Myocyte (in vitro differentiated cells): ENCODE measurements at places on chromosomes 6 and 20.

DNA sequence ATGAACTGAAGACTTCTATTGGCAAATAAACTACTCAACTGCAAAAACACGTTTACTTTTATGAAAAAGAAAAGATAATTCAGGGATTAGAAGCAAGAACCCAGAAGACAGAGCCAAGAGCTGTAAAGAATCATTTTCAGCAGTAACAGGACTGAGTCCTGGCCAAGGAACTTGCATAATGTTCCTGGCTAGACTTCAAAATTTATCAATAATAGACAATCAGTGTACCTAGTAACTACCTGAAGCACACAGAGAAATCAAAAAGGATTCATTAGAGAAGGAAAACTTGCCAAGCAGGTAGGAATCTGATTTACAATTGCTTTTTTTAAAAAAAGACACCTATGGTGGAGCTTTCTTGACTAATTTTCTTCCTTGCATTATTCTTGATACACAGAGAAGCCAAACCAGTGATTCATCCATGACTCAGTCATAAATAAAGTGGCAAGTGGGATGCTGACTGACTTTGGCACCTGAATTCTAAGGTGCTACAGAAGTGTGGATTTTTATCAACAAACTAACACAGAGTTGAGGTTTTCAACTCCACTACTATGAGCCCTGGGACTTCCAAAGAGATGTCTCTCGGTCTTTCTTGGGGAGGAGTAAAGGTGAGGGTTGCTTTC lies 281.3 kb downstream of the BMP7 start:
- no peak for DNase-seq

GRCh38 chr6:111551521-111552231 lies 54.0 kb downstream of the TRAF3IP2 start:
- DNase-seq, result peak; percentile 69

GRCh38 chr20:32580219-32580969 lies 4.7 kb downstream of the NOL4L start:
- no peak for DNase-seq

- no peak for DNase-seq
Measured at GRCh38 chr6:11601776-11602605, 64.4 kb downstream of the TMEM170B start.

DNA sequence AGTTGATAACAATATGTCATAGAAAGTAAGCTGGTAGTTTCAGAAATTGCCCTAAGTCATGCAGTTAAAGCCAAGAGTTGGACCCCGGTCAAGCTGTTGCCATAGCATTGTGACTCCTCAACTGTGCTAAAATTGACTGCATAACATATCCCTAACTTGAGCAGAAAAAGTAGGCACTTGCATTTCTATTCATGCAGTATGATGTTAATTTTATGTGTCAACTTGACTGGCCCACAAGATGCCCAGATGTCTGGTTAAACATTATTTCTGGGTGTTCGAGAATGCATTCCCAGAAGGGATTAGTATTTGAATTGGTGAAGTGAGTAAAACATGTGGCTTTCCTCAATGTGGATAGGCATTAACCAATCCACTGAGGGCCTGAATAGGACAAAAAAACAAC lies 136.4 kb downstream of the GPR63 start:
- no peak for DNase-seq

DNA sequence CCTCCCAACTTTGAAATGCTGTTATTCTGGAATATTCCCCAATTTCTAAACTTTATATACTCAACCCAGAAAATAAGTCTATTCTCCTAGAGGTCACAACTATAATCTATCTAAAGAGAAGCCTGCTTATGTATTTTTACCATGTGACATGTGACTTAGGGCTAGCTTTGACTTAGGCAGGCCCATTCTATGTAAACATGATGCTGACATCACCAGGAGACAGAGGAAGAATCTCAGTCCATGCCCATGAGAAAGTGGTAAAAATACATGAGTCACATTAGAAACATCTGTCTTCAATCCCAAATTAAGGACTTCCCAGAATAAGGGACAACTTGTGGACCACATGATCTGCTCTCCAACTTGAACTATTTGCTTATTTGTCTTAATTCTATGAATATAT lies 113.6 kb upstream of the ID4 start:
- DNase-seq, result peak; percentile 60

GRCh38 chr6:5782783-5783547 lies 223.8 kb downstream of the NRN1 start:
- peak; percentile 77 for DNase-seq

DNA sequence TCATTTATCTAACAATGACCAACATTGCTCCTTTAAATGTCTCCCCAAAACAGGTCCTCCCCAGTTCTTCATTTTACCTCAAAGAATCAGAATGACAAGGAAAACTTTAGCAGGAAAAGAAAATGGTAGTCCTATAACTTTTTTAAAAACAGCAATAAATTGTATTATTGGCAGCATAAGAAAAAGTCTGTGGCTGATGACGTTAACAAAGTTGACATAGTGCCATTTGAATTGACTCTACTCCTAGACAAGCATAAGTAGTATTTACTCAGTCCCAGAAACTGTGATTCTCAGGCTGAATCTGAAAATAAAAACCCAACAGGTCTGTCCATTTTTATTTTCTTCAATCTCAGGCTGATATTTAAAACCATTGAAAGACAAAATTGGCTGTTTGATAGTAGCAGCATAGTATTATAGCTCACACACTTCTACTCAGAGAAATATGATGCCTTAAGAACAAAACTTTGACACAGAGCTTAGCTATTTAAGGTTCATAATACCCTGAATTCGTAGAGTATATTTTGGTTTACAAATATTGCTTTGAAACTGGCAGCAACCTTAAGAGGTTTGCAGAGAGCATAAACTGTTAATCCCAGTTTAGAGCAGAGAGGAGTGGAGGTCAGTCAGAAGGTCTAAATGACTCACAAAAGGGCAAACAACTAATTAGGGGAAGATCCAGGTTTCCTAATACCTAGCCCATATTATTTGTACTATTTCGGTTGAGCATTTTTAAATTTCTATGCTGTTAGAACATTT lies 35.0 kb upstream of the TENT5A start:
- DNase-seq, result peak; percentile 19

DNA sequence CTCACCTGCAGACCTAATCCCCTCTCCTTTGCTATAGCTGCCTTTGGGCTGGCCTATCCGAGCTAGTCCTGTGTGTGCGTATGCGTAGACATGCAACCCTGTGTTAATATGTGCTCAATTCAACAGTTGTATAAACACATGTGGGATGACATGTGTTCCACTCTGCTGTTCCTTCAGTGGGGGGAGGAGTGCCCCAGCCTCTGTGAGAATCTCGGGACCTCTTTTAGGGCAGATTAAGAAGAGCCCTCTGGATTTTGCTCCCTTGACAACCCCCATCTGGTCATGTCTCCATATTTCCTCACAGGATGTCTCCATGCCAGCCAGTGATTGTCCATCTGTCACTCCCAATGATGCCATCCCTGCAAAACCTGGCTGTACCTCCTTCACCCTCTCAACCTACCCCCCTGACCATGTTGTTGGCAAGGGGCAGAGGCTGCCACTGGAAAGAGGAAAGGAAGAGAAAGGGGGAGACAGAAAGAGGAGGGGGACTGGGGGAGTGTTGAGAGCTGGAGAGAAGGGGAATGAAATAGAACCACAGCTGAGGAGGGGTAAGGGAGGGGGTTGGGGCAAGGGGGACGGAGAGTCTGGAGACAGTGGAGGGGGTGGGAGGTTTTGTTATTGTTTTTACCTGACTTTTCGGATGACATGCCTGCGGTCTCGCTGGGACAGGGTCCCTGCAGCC lies 417 bp downstream of the PRRT1 start:
- DNase-seq, result no peak

DNA sequence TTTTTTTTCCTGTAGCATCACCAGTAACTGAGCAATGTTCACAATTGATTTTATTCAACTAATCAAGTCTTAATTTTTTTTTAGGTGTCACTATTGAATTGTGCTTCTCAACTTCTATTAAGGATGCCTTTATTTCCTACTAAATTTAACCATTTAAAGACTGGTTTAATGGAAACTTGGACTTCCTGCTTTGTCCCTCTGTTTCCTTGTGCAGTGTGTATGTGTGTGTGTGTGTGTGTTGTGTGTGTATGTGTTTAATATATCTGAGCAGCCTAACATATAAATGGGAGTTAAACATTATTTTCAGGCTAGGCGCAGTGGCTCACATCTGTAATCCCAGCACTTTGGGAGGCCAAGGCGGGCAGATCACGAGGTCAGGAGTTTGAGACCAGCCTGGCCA lies 1.8 kb downstream of the SERPINB6 start:
- no peak for DNase-seq

GRCh38 chr20:53652859-53653517 lies 59.3 kb upstream of the ZNF217 start:
- DNase-seq, result no peak

DNA sequence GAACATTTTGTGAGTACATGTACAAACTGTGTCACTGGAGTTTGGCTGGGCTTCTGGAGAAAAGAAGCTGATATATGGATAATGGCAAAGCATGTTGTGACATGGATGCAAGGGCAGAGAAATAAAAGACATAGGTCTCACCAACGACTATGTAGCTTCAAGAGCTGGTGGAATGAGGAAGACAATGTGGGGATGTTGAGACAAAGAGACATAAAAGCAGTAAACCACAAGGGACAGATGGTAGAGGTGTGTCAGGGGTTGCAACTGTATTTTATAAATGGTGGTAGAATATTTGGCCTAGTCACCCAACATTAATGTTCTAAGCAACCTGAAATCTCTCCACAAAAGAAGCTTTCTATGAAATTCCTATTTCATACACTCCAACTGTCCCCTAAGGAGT lies 199.0 kb downstream of the KCNQ5 start:
- DNase-seq, result no peak

GRCh38 chr6:136788069-136788902 lies 4.0 kb downstream of the MAP3K5 start:
- no peak for DNase-seq

- DNase-seq, result no peak
Measured at GRCh38 chr20:51404297-51405060, 138.0 kb downstream of the NFATC2 start.

DNA sequence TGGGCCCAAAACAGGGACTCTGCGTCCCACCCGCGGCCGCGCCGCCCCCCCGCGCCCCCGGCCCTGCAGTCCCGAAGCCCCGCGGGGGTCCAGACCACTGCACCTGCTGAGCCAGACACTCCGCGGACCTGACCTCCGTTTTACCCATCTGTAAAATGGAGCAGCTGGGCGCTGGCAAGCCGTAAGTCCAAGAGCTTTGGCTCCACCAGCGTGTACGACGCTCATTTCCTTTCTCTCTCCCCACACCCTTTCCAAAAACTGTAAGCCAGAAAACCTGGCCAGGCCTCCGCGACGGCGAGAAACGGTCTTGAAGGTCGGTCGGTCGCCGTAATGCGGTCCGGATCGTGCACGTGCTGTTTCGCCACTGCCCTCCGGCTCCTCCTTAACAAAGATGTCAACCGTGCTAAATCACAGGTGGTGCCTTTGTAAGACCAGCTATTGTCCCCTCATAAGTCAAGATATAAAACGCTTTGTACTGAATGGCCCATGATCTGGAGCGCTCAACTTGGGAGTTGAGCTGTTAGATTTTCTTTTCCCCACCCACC lies 7.8 kb upstream of the NR2E1 start:
- no peak for DNase-seq

DNA sequence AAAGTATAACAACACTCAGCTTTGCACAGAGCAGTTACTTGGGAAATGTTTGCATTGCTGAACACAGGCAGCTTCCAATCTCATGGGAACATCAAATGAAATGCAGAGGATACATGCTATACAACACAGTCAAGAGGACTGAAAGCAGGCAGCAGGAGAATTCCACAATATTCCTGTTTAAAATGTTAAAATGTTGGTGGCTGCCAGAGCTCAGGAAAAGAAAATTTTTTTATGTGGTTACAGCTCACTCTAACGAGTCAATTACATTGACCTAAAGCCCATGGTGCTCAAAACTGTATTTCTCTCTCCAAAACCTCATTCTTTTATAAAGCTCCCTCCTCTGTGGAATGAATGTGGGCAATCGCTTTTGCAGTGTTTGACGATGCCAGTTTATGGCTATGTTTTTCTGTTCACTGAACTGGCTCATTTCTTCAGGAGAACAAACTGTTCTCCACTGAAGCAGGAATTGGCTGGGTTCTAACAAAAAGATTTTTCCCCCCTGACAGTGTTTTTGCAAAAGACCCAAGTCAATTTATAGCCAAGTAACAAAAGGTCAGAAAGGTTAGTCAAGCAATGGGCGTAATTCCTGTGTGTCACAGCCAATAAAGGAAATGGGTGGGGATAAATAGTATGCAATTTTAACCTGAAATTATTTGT lies 69.0 kb downstream of the ZHX3 start:
- DNase-seq, result no peak
